ENCODE measurements at places on chromosomes 3 and 15.

- DNase-seq, result no peak
These were observed 13.9 kb upstream of the UBE2E2 start for GRCh38 chr3:23189187-23189586.

GRCh38 chr3:127035677-127036076, 52.8 kb downstream of the PLXNA1 start:
- no peak for DNase-seq

DNA sequence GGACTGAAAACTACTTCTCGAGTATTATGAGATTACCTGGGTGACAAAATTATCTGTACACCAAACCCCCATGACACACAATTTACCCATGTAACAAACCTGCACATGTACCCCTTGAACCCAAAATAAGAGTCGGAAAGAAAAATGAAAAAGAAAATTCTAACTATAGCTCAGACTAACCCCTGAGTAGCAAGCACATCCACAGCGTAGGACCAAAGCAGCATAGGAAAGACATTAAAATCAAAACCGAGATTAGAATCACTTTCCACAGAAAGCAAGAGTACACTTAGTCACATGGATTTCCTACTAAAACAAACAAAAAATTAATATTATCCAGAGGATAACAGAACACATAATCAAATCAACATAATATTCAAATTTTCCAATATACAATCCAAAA, 6.3 kb upstream of the PIK3CA start:
- no peak for DNase-seq

DNA sequence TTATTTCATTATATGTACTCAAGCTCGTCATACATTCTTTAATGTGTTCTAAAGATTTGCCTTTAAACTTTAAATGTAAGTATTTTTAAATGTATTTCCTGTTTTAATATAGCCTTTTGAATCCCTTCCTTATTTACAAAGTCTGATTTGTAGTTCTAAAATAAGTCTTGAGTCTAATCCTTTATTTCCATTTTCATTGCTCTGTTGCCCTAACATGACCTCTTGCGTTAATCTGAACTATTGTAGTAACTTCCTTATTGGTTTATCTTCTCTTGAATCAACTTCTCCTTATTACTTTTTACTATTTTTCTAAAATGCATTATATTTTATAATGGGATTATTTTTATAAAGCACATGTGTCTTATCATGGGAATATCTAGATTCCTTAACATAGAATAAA, 24.0 kb downstream of the KNL1 start:
- no peak for DNase-seq

- no peak for DNase-seq
These were observed 161.5 kb downstream of the FOXP1 start for GRCh38 chr3:71421820-71422566.

DNA sequence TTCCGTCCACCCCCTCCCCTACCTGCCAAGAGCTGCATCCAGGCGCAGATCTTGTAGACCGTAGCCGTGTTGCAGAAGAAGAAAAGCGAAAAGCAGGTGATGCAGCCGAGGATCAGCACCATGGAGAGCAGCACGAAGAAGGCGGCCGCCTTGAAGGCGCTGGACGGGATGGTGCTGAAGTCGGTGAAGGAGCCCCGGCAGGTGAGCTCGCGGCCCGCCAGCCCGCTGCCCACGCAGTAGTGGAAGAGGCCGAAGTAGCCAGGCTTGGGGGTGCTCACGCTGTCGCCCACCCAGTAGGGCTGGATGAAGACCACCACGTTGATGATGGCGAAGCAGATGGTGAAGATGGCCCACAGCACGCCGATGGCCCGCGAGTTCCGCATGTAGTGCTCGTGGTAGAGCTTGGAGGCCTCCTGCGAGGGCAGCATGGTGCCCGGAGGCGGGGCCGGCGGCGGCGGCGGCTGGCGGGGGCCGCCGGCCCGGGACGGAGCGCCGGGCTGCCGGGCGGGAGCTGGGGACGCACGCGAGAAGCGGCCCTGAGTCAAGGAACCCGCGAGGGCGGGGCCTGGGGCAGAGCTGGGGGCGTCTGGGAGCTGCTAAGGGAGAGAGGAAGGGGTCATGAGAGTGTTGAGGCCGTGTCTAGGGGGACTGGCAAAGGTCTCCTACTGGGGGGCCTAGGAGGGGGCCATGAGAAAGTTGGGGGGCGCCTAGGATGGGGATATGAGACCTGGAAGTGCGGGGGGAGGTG, 1.2 kb downstream of the LHFPL4 start:
- DNase-seq, result no peak

DNA sequence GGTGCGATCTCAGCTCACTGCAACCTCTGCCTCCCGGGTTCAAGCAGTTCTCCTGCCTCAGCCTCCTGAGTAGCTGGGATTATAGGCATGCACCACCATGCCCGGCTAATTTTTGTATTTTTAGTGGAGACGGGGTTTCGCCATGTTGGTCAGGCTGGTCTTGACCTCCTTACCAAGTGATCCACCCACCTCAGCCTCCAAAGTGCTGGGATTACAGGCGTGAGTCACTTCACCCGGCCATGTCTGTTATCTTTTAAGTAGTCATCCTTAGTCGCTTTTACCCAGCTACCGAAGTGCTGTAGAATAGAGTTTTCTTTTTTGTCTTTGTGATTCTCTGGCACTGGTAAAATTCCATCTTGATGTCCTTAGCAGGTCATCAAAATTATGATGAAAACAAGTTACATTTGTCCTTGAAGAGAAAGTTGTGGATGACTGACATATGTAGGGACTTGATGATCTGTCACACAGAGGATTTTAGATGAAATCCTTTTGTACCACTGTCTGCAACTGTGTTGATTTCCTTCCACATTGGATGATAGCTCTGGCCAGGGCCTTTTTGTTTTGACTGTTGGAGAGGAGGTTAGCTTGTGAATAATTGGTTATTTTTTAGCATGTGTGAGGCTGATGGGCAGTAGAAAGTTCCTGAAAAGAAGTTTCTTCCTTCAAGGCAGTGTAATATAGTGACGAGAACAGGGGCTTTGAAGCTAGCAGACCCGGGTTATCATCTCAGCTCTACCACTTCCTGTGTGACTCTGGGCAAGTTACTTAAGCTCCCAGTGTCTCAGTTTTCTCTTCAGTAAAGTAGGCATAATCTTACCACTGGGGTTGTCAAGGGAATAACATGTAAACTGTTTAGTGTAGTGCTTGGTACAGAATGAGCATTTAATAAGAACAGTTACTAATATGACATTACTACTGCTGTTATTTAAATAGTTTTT, 18.8 kb downstream of the ATG7 start:
- no peak for DNase-seq

DNA sequence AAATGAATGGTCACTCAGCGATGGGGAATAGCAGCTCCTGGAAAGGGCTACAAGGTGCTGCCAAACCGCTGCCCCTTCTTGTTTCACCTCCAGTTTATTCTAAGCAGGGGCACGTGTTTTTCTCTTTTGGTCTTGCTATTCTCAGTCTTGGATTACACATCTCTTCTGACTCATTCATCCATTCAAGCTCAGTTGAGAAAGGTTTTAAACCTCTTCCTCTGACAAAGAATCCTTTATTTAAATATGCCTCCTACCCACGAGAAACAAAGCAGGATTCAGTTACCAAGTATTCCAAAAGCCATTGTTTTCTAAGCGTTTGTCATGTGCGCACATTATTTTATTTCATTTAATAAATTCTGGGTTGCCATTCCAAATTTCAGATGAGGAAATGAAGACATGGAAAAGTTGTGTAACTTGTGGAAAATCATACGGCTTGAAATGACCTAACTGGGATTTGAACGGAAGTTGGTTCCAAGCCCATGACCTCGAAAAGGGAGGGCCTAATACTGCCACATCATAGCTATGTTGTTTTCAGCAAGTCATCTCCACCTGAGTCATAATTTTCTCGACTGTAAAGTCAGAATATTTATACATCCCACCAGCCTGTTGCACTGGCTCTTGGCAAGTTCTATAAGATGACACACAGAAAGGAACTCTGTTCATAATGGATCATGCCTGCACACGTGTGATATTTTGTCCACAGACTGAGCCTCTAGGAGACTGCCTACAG, 292.0 kb upstream of the SLCO3A1 start:
- no peak for DNase-seq

DNA sequence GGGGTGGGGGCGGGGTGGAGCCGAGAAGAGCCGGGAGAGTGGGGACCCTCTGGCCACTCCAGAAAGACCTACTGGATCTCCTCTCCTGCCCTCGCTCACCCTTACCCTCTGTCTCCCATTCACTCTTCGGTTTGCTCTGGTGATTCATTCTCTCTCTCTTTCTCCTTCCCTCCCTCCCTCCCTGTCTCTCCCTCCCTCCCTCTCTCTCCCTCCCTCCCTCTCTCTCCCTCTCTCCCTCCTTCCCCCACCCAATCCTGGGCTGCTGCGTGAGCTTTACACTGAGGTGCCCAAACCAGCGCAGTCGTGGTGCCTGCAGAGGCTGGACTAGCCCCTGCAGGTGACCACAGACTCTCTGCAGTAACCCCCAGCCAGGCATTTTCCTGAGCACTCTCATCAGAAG, 32.2 kb upstream of the ADAMTS17 start:
- no peak for DNase-seq

- DNase-seq, result no peak
These were observed 216.1 kb downstream of the THRB start for GRCh38 chr3:24278543-24278942.

DNA sequence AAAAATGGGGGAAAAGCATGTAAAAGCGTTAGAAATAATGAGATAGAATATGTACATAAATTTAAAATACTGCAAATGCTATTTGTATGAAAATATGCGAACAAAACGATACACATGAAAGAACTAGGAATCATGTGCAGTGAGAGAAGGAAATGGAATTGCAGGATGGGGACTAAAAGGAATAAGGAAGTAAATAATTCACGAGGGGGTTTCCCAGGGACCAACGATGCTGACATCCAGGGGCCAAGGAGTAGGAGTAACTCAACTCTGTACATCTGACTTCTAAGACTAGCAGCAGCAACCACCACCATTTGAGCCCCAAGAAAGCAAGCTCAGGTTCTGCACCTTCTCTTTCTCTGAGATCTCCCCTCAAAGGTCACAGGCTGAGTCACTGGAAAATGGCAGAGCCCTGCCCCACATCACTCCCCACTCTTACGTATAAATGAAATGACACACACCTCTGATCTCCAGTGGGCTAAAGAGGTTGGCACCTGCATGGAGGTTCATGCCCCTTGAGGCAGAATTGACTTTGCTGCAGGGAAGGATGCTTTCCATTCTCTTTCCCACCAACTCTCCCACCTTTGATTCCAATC, 100.0 kb upstream of the DLG1 start:
- DNase-seq, result no peak

DNA sequence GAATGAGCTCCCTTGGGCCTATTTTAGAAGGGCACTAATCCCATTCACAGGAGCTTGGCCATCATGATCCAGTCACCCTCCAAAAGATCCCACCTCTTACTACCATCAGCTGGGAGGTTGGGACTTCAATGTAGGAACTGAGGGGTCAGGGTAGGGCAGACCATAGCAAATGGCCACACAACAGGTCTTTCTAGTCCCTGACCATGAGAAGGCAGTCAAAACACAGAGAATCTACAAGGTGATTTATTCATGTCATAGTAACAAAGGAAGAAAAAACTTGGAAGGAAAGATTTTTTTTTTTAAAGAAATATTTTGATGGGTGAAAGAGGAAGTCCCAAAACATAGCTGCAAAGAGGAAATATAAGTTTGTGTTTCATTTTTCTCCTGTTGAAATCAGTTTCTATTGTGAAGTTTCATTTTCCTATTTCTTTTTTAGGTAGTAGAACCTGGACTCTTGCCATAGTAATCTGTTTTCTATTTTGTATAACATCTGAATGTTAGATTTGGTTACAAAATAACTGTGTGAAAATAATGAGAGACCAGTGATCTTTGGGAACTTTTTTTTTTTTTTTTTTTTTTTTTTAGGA, 23.5 kb upstream of the TNFSF10 start:
- no peak for DNase-seq

GRCh38 chr3:58048301-58048700, 40.1 kb downstream of the FLNB start:
- no peak for DNase-seq

DNA sequence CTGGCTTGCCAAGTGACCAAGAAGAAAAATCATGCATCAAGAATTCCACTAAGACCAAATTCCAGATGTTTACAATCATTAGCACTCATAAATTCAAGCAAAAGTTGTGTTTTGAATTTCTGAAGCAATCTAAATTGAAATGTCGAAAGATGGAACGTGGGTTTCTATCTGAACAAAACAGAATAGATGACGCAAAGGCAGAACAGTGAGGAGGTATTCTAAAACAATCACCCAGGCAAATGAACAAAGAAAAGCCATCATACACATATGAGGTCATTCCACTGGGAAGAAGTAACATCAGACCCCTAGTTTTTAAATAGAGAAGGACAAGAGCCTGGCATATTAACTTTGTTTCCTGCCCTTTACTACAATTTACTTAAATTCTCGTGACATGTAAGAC, 58.0 kb downstream of the MCF2L2 start:
- no peak for DNase-seq

GRCh38 chr15:50774450-50774849, 8.9 kb upstream of the SPPL2A start:
- DNase-seq, result no peak

DNA sequence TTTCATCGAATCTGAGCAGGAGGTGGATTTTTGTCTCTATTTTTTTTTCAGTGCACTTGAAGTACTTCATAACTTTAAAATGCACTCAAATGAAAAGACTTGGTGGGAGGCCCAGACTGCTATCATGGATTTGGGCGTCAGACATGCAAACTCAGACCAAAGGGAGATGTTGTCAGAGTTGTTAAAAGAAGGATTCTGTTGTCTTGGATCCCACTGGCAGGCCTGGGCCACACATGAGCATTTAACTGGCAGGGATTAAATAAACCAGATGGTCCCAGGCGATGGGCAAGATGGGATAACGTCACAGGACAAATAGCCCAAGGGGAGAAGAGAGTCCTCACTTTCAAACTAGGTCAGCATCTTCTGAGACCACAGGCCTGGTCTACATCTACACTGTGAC, 15.4 kb downstream of the RTP1 start:
- DNase-seq, result no peak

DNA sequence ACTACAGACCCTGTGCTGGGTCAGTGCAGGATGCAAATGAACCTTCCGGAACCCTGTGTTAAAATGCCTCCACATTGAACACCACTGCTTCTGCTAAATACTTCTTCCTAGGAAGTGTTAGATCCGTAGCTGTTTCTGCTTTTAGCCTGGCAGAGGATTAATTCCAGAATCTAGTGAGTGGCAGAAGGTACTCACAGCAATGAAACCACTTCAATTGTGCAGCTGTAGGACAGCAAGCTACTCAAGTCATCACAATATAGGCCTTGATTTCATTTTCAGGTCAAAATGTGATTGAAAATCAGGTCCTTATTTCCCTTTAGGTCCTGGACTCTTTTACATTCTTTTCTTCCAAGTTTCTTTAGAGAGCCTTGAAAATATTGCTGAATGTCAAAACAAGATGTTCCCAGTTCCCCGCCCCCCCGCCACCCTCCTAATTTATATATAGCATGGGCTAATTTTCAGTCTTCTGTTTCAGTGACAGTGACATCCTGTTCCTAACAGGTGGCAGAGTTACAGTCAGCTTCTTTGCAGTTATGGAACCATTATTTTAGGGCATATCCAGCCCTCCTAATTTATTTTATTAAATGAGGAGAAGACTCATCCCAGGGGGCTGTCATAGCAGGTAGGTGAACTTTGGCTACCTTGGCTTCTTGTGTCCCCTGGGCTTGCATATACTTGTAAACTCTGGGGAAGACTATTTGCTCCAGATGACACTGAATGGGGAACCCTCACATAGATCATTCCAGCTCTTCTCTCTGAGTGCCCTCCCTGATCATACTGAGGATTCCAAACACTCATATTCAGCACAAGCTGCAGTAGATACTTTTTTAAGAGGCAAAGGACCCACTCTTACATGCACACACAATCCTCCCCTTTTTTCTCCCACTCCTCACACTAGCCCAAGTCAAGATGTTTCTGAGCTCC, 28.0 kb upstream of the ARNT2 start:
- DNase-seq, result no peak
